ENCODE measurements at places on chromosomes 16 and 17.

DNA sequence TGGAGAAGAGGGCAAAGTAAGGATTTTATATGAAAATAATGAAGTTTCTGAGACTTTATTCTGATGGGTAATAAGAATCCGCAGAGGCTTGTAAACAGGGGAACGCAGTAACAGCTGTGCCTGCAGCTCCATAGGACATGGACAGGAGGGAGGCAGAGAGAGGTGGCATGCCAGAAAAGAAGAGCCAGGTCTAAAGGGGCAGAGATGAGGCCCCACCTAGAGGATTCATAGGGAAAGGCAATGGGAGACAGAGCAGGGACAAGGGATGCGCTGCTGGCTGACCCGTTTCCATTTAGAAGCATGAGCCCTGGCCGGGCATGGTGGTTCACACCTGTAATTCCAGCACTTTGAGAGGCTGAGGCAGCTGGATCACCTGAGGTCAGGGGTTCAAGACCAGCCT, 340.3 kb upstream of the CDH5 start:
- DNase-seq = no peak

GRCh38 chr17:50550661-50551432, 3.9 kb downstream of the SPATA20 start:
- no peak for DNase-seq

DNA sequence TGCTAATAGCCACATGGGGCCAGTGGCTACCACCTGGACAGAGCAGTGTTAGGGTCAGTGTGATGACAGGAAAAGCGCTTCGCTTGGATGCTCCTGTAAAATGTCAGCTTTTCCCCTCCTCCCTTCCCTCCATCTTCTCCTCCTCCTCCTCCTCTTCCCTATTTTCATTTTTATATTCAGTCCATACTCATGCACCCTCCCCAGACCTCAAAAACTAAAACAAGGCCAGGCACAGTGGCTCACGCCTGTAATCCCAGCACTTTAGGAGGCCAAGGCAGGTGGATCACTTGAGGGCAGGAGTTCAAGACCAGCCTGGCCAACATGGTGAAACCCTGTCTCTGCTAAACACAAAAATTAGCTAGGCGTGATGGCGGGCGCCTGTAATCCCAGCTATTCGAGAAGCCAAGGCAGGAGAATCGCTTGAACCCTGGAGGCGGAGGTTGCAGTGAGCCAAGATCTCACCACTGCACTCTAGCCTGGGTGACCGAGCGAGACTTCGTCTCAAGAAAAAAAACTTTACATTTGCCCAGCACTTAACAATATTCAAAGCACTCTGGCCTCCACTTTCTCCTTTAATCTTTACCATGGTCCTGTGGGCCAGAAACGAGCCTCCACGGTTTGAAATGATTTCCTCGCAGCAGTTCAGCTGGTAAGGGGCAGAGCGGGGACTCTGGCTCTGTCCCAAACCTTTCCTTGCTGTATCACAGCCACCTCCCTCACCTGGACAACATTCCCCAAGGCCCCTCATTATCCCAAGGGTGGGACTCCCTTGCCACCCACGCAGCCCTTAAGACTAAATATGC, 21.8 kb downstream of the ANKRD40 start:
- DNase-seq = no peak

DNA sequence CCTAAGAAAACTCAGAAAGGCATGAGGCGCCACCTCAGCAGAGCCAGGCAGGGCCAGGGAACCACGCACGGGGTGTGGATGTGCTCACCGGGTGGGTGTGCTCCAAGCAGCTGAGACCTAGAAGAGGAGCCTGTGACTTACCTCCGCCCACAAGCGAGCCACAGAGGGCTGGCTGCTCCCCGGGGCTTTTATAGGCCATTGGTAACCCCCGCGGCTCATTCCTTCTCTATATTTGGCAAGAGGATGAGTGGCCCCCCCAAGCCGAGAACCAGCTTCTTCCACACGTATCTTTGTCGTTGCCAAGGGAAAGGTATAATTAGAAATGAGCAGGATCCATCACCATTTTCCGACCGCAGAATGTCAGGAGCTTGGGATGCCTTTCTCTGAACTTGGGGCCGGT, at the start of gene MYH3:
MYH3 (minus strand) TSS at position 162 of the 400 bp plus-strand sequence. CDS start 2,245 bp downstream, outside the sequence.
- DNase-seq = no peak

GRCh38 chr16:49720225-49720624, 135.7 kb downstream of the ZNF423 start:
- no peak for DNase-seq

GRCh38 chr17:28335959-28336871, 654 bp downstream of the TNFAIP1 start:
- no peak for DNase-seq

GRCh38 chr17:64315032-64315490, 52.0 kb upstream of the TEX2 start:
- DNase-seq = no peak

GRCh38 chr16:82111944-82112343, 58.1 kb downstream of the MPHOSPH6 start:
- no peak for DNase-seq

DNA sequence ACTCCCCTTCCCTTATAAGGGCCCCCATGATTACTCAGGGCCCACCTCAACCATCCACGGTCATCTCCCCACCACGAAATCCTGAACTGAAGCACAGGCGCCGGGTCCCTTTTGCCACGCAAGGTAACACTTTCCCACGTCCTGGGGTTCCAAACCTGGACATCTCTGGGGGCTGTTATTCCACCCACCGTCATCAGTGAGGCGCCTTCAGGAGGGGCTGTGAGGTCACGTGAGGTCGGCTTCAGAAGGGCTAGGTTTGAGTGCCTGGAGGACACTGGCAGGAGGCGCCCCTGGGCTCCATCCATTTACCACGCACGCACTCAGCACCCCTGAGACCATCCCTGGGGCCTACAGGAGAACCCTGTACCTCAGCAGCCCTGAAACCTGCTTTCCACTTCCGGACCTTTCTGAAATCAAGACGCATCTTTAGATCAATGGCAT, 4.1 kb downstream of the CD2BP2 start:
- no peak for DNase-seq

DNA sequence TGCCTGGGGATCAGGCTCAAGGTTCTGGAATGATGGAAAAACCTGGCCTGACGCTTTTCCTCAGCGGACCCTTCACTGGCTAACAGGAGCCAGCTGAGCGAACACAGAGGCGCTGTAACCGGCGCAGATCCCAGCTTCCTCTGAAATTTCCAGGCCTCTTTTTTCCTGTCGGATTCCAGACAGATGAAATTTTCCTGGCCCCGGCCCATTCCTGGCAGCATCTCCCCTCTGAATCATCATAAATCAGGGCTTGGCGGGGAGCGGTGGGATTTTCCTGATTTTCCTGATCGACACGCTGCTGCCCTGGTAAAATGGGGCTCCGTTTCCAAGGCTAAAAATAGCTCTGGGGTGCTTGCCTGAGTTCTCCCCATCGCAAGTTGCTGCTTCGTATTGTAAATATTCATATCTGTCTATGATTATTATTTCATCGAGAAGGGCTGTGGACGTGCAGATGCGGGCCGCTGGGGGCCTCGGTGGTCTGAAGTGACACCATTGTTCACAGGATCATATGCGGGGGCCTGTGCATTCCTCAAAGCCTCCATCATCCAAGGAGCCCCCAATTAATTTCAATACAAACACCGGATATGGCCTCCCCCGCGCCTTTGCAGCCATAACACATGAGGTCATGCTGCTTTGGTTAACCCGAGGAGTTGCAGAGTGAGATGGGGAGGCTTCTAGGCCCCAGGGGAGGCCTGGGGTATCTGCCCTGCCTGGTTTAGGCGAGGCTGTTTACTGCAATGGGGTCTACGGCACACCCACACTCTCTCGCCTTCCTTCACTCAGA, 45.8 kb upstream of the ETV4 start:
- DNase-seq = no peak

GRCh38 chr16:87202346-87202745, 114.8 kb downstream of the C16orf95 start:
- no peak for DNase-seq

DNA sequence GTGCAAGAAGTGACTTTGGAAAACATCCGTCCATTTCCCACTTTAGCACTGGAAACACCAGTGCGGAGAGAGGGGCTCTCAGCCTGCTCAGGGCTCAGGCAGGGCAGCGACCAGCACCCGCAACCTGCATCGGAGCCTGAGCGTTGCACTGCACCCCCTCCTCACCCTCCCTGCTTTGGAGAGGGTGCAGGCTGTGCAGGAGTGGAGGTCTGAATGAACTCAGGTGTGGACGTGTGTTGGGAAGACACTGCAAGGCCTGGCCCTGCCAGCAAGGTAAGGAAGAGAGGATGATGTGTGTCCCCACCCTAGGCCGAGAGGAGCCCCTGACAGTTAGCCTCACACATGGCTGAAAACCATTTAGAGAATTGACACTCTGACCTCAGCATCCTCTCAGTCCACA, 81.8 kb downstream of the NT5M start:
- DNase-seq = no peak

GRCh38 chr17:50261051-50261915, 13.0 kb upstream of the TMEM92 start:
- no peak for DNase-seq

GRCh38 chr17:57132663-57133062, 47.6 kb downstream of the AKAP1 start:
- DNase-seq = no peak

GRCh38 chr16:81537721-81538561, 93.3 kb downstream of the CMIP start:
- no peak for DNase-seq

GRCh38 chr17:8189041-8189710, 804 bp downstream of the BORCS6 start:
- DNase-seq = no peak

- no peak for DNase-seq
Measured at GRCh38 chr16:52652033-52652432, 105.1 kb upstream of the TOX3 start.

GRCh38 chr17:38791162-38791561, 8.2 kb downstream of the PIP4K2B start:
- DNase-seq = no peak

DNA sequence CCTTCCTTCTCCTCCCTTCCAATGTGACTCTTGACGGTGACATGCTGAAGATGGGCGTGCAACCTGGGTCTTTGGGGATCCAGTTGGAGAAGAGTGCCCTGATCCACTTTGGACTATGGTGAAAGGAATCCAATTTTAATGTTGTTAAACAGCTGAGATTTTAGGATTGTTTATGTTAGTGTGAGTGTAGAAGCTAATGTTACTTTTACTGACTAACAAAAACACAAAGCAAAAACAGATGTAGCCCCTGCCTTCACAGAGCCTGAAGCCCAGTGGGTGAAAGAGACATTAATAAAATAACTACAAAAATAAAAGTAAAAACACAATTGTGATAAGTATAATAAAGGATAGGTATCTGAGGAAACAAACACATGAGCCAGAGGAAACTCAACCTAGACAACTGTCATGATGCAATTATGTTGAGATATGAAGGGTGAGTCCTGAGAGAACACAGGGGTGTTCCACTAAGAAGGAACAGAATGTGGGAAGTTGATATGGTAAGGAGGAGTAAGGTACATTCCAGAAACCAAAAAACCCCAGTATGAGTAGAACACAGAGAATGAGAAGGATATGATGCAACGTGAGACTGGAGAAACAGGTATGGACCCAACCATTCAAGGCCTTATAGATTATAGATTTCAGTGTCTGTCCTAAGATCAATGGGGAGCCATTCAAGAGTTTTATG, 115.1 kb upstream of the PMFBP1 start:
- DNase-seq = no peak

- no peak for DNase-seq
Measured at GRCh38 chr16:83704656-83705055, 103.1 kb upstream of the HSBP1 start.

DNA sequence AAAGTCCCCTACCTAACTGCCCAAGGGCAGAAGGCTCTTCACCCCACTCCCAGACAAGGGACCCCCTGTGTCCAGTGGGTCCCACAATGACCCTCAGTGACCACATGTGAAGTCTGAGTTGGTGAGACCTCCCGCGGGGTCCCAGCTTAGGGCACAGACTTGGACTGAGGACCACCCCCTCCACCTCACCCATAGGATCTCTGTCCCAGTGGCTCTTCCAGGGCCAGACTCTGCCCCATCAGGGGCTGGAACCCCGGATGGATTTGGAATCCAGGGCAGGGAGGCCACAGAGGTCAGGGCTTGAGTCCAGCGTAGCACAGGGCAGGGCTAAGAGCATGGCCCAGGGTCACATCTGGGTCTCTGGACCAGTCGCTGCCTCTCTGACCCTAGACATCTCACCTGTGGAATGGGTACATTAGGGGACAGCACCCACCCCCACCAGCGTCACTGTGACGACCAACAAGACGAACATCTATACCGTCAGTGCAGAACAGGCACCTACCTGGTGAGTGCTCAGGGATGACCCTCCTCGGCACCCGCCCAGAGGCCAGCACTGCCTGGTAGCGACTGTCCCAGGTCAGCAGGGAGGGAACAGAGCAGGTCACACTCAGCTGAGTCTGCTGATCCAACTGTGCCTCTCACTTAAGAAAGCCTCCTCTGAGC, 37.7 kb downstream of the TNFRSF13B start:
- no peak for DNase-seq

DNA sequence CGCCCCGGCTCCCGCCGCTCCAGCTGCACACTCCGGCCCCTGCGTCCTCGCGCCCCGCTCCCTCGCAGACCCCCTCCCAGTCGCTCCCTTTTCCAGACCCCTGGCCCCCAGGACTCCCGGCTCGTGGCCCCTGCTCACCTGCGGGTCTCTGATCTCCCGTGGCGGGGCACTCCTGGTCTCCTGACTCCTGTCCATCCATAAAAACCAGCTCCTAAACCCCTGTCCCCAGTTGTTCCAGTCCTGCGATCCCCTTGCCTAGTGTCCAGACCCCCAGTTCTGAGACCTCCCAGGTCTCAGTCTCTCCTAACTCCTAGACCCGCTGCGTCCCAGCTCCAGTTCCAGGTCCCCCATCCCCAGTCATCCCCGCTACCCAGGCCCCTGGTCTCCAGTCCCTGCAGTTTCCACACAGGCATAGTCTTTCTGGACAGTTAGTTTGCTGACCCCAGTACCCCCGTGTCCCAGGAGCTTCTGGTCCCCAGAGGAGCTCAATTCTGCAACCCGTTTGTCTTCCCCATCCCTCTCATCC, 379 bp downstream of the SNX29 start:
- no peak for DNase-seq

- DNase-seq = no peak
Measured at GRCh38 chr17:3946711-3947235, 17.5 kb downstream of the ATP2A3 start.

DNA sequence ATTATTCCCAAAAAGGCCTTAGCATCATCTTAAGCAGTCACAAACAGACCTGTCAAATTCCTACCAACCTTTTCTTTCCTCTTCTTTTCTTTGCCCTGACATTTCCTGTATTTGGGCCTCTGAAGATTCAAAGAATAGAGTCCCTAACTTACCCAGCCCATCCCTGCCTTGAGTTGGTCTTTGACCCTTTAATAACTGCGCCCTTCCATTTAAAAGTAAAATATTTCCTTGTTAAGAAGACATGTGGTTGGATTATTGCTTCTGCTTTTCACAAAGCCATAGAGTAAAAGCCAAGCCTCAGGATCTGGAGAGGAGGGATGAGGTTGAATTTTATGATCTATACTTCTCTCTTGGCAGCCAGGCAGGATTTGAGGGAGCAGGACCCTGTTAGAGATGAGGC, 13.2 kb upstream of the CCL23 start:
- no peak for DNase-seq

GRCh38 chr17:45345554-45346215, 28.9 kb upstream of the MAP3K14 start:
- DNase-seq = no peak

Measured in NCI-H187 treated with DMSO at 0.1 percent for 48 hours (cell line).